Chondrocyte (in vitro differentiated cells): ENCODE measurements at places on chromosomes 13 and 19. TPM values are rescaled to one million over a fixed set of nuclear protein-coding genes. Genes with fewer than 3 reads are reported as not detected.

GRCh38 chr13:108369412-108369811 lies 99.9 kb downstream of the TNFSF13B start:
- DNase-seq: no peak
- H3K4me1 ChIP-seq: no peaks in the 10 kb centered on the region
- no peak overlapping the region for H3K4me3 ChIP-seq
- no peak overlapping the region for H3K27ac ChIP-seq

CGB5 gene
- 1.6 TPM in 1 of 3 replicates, not detected in the others for total RNA-seq

- no peak overlapping the region for H3K27ac ChIP-seq
- no peaks in the 10 kb centered on the region for H3K36me3 ChIP-seq
- H3K4me3 ChIP-seq: no peak overlapping the region
- peaks cover 15% of the 10 kb centered on the region for H3K4me1 ChIP-seq
- no peak for DNase-seq
Observed at GRCh38 chr13:24306632-24307031, 2.7 kb upstream of the C1QTNF9 start.

DNA sequence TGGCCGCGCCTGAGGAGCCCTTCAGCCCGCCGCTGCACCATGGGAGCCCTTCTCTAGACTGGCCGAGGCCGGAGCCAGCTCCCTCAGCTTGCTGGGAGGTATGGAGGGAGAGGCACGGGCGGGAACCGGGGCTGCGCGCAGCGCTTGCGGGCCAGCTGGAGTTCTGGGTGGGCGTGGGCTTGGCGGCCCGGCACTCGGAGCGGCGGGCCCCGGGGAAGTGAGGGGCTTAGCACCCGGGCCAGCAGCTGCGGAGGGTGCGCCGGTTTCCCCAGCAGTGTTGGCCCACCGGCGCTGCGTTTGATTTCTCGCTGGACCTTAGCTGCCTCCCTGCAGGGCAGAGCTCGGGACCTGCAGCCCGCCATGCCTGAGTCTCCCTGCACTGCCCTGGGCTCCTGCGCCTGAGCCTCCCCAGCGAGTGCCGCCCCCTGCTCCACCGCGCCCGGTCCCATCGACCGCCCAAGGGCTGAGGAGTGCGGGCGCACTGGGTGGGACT lies 1890.0 kb upstream of the PCDH20 start:
- H3K27me3 ChIP-seq: no peaks in the 10 kb centered on the region
- no peak overlapping the region for H3K27ac ChIP-seq
- no peaks in the 10 kb centered on the region for H3K4me1 ChIP-seq
- no peaks in the 10 kb centered on the region for H3K36me3 ChIP-seq
- no peak overlapping the region for H3K4me3 ChIP-seq

DNA sequence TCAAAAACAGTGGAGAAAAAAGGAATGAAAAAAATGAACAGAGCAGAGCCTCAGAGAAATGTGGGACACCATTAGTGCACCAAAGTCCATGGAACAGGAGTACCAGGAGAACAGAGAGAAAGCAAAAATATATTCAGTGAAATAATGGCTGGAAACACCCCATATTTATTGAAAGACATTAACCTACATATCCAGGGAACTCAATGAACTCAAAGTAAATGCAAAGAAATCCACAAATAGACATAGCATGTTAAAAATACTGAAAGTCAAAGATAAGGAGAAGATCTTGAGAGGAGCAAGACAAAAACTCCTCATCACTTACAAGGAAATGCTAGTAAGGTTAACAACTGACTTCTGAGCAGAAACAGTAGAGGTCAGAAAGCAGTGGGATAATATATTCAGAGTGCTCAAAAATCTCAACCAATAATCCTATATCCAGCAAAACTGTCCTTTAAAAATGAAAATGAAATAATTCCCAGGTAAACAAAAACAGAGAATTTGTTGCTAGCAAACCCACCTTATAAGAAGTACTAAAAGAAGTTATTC lies 35.6 kb downstream of the METTL21C start:
- no peak for DNase-seq
- no peak overlapping the region for H3K27ac ChIP-seq

TRPC4 gene
- total RNA-seq: 2.3 to 3.2 TPM (median 3.0 TPM) in 3 replicates

HOMER3 gene
- 34.5 to 54.7 TPM (median 50.6 TPM) in 3 replicates for total RNA-seq

DNA sequence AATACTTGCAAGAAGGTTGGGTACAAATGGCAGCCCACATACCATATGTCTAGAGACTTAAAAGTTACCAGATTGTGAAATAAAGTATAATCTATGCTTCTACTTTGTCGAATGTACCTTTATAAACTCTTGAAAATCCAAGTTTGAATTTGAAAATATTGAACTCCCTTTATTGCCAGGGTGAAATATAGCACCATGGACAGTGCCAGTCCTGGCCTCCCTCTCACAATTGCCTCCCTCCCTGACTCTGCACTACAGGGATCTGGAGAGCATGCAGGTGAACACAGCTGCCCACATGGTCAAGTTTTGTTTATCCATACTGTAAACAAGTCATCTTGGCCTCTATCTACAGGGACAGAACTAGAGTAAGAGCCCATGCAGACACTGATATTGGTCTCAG lies 394.1 kb upstream of the SLITRK6 start:
- no peaks in the 10 kb centered on the region for H3K4me1 ChIP-seq
- H3K36me3 ChIP-seq: no peaks in the 10 kb centered on the region
- H3K27ac ChIP-seq: no peak overlapping the region

DNA sequence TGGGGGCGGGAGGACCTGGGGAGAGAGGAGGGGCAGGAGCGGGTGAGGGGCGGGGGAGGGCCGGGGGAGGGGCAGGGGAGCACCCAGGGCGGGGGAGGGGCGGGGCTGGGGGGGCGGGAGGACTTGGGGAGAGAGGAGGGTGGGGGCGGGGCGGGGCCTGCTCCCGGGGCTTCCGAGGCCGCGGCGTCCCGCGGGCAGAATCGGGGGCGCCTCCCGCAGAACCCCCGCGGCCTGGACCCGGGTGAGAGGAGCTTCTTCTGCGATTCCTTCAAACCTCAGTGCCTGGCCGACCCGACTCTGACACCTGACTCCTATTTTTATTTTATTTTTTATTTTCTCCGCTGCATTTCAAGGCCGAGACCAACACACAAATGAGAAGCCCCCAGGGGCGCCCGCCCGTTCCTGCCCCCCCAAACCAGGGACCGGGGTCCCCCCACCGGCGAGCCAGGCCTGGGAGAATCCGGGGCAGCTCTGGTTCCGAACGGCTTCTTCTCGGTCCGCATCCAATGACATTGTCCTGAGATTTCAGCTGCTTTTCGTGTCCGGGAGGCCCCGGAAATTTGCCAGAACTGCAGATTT lies 470 bp upstream of the GRTP1 start:
- no peaks in the 10 kb centered on the region for H3K36me3 ChIP-seq
- H3K27ac ChIP-seq: no peak overlapping the region
- peak overlapping the region; percentile 19 for H3K4me3 ChIP-seq
- peaks cover 5% of the 10 kb centered on the region for H3K4me1 ChIP-seq

- DNase-seq: no peak
- H3K4me1 ChIP-seq: peaks cover 61% of the 10 kb centered on the region
- H3K27me3 ChIP-seq: no peaks in the 10 kb centered on the region
- H3K4me3 ChIP-seq: no peak overlapping the region
Observed at GRCh38 chr19:28960586-28960985, 252.4 kb downstream of the UQCRFS1 start.

DNA sequence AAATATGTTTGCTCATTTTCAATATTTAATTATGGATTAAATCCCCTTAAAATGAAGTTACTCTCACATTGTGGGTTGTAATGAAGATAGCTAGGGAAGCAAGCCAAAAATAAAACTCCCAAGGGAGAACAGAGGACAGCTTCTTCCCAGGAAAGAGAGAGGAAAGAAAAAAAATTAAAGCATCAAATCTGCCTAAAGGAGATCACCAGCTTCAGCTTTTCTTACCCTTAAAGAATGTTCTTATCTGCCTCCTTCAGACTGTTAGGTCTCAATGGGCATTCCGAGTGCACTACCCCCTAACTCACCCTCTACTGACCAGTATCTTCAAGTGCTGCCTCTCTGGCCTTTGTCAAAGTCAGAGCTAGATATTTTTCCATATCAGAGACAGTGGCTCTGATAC lies 55.2 kb downstream of the XPO4 start:
- peak overlapping the region; percentile 82 for H3K27ac ChIP-seq
- no peak overlapping the region for H3K4me3 ChIP-seq
- peaks cover 25% of the 10 kb centered on the region for H3K4me1 ChIP-seq
- no peak for DNase-seq

KLHL1 gene
- not detected in 3 replicates for total RNA-seq

- no peaks in the 10 kb centered on the region for H3K27me3 ChIP-seq
- H3K4me3 ChIP-seq: no peak overlapping the region
- H3K36me3 ChIP-seq: peaks cover 22% of the 10 kb centered on the region
- no peak for DNase-seq
Observed at GRCh38 chr13:32248801-32249200, 66.4 kb downstream of the ZAR1L start.

RASIP1 gene
- 0.31 to 1.00 TPM (median 0.62 TPM) in 3 replicates for total RNA-seq

RETN gene
- total RNA-seq: not detected in 3 replicates

CALR3 gene
- not detected in 3 replicates for total RNA-seq

PAF1 gene
- 32.2 to 39.7 TPM (median 32.5 TPM) in 3 replicates for total RNA-seq

DNA sequence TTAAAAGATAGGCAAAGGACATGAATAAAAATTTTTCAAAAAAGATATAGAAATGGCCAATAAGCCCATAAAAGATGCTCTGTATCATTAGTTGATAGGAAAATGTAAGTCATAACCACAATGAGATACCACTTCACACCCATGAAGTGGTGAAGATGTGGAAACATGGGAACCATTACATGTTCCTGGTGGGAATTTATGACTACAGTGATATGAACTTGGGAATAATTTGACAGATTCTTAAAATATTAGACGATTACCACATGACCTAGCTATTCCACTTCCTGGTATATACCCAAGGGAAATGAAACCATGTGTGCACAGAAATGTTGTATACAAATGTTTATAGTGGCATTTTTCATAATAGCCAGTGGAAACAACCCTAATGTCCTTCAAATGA lies 232.2 kb downstream of the GGACT start:
- no peaks in the 10 kb centered on the region for H3K27me3 ChIP-seq
- H3K27ac ChIP-seq: no peak overlapping the region
- no peak for DNase-seq

DNA sequence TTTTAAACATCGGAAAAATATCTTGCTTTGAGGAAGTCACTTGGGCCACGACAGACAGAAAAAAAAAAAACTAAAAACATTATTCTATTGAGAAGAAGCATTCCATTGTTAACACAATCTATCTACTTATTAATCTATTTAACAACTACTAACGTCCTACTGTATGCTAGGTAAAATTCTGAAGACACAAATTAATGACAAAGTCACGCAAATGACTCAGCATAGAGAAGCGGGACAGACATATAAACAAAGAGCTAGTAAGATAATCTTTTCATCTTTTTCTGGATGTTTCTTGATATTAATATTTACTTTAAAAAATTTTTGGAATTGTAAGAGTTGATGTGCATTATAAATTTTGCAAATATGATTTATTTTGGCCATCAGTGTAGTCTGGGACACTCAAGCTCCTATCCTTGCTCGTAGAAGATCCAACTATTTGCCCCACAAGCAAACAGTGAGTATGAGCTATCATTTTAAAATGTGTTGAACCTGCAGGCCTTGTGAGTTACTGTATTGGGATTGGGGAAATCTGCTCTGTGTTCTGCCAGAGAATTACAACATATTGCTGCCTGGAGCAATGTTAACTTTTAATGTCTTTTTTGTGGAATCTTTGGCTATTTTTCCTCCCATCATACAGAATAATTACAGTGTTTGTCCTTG lies 109.1 kb downstream of the PCDH9 start:
- no peak overlapping the region for H3K4me3 ChIP-seq
- H3K27ac ChIP-seq: peak overlapping the region; percentile 3
- peaks cover 24% of the 10 kb centered on the region for H3K4me1 ChIP-seq
- no peak for DNase-seq
- no peaks in the 10 kb centered on the region for H3K27me3 ChIP-seq

DNA sequence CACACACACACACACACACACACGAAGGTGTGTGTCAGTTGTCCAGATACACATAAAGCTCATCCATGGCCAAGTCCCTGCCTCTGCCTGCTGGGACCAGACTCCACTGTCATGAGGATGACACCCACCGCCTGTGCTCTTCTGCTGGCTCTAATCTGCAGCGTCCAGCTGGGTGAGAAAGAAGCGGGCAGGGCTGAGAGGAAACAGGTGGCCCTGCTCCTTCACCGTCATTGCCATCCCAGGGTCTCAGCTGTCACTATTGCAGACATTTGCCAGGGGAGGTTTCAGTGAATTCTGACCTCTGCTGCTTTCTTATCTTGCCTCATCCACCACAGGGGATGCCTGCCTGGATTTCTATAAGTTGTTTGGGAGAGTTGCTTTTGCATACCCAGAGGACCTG lies 31.4 kb downstream of the SCGB2B2 start:
- H3K36me3 ChIP-seq: no peaks in the 10 kb centered on the region
- no peaks in the 10 kb centered on the region for H3K4me1 ChIP-seq
- H3K4me3 ChIP-seq: no peak overlapping the region
- no peak overlapping the region for H3K27ac ChIP-seq

FCAR gene
- total RNA-seq: not detected in 3 replicates

IRF2BP1 gene
- 24.9 to 30.5 TPM (median 28.6 TPM) in 3 replicates for total RNA-seq

- peak within 1 kb of the TSS; percentile 89 for H3K4me3 ChIP-seq
- peaks cover 24% of the 10 kb centered on the region for H3K4me1 ChIP-seq
- H3K36me3 ChIP-seq: no peaks in the 10 kb centered on the region
- H3K27me3 ChIP-seq: peaks cover 11% of the 10 kb centered on the region
- peak; percentile 97 for DNase-seq
Observed at GRCh38 chr13:25286969-25287961, at the start of gene MTMR6. TSS of gene MTMR6 (minus strand) at chr13:25287488. CDS start at chr13:25287247, 241 bp downstream.

DNA sequence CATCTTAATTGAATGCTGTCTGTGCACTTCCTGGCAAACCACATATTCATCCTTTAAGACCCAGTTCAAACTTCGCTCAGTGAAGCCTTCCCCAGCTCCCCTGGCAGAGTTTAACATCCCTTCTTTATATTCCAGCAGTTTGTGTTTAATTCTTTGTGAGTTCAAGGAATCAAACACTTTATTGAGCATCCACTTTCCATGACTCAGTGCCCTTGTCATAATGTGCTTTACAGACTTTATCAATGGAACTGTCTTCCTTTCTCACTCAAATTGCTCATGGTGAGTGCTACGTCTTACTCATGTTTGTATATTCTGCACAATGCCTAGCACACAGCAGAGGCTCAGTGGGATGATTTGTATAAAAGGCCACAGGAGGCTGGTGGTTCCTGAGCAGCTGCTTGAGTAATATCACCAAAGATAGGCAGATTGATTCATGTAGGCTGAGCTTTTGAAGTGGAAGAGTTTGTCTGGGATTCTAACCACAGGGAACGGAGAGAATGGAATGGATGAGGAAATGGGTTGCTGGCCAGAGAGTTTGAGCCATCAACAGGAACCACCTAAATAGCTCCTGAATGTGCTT lies 44.2 kb downstream of the SERTM1 start:
- H3K36me3 ChIP-seq: no peaks in the 10 kb centered on the region
- no peak overlapping the region for H3K27ac ChIP-seq
- no peak for DNase-seq
